ENCODE measurements at places on chromosomes 16 and 17.

DNA sequence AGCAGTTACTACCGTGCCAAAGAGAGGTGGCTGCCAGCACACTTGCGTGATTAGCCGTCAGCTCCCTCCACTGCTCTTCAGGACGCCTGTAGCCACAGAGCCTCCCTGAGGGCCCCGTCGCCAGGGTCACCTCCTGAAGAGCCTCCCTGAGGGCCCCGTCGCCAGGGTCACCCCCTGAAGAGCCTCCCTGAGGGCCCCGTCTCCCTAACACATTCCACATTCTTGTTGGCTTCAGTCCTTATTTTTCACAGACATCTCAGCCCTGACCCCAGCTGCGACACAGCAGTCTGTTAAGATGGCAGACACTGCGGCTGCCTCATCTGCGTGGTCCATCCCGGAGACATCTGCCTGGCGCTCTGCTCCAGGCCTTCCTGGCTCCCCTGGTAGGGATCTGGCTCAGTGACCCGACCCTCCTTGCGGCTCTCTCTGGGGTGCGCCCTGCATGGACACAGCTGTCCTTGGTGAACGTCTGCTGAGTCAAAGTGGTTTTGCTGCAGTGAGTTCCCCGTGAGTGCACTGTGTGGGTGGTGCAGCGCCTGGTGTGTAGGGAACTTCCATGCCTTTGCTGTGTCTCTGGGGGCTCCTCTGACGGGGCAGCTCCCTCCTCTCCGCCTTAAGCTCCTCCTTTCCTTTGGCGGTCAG is 11.4 kb downstream of the ACSF3 start:
- peak; percentile 39 for DNase-seq

DNA sequence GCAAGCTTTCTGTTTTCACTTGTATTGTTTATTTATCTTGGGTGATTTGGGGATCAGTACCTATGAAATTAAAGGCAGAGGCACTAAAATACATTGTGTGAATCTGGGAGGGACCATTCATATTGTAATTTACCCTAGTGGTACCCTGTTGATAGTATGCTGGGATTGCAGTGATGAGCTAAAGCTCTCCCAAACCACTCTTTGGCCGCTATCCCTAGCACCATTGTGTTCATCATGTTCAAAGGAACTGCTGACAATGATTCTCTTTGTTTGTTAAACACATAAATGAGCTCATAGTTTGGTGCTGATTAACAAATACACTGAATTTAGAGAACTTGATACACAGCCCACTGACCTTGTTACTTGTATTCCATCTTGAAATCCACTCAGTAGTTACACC is 1469.8 kb downstream of the CDH11 start:
- no peak for DNase-seq

- DNase-seq = no peak
These were observed 7.8 kb upstream of the KRT19 start for GRCh38 chr17:41535764-41536481.

GRCh38 chr17:77375917-77376651 is 235.3 kb downstream of the SEC14L1 start:
- DNase-seq = peak; percentile 46

DNA sequence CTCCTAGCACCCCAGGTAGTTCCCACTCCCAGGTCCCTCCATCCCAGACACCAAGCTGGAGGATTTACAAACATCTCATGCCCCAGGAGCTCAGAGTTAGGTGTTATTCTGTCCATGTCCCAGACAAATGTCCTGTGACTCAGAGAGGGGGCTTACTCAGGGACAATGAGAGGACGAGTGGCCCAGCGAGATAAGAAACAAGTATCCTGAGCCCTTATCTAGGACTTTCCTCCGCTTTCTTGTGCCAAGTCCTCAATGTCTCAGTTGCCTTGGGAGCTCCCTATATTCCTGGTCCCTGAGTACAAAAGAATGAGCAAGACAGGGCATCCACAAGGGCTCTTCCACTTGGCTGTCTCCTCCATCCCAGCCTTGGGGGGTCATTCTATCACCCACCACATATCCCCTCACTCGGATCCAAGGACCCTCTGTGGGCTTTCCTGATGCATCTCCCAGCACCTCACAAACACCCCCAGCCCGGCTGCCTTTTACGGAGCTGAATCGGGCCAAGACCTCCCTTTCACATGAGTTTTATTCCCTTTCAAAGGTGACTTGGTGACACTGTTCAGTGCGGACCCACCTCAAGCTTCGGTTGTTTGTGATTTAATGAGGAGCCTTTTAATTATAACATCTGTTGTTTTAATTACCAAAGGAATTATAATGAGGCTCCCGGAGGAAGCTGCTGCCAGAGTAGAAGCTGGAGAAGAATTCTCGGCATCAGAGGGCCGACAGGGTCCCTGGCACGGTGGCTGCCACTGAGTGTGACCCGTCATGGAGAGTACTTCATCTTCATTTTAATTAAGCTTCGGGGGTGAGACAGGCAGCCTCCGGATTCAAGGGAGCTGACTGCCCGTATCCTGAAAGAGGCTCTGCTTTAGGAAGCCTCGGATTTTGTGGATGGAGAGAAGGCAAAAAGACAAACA is 121.5 kb downstream of the WSCD1 start:
- DNase-seq = no peak

GRCh38 chr16:23944381-23944780 is 108.6 kb downstream of the PRKCB start:
- no peak for DNase-seq

GRCh38 chr17:78651554-78651953 is 74.4 kb upstream of the DNAH17 start:
- no peak for DNase-seq

- DNase-seq = no peak
These were observed 12.4 kb upstream of the CACNG4 start for GRCh38 chr17:66952031-66952524.

GRCh38 chr16:24758373-24758772 is 28.9 kb downstream of the TNRC6A start:
- no peak for DNase-seq

DNA sequence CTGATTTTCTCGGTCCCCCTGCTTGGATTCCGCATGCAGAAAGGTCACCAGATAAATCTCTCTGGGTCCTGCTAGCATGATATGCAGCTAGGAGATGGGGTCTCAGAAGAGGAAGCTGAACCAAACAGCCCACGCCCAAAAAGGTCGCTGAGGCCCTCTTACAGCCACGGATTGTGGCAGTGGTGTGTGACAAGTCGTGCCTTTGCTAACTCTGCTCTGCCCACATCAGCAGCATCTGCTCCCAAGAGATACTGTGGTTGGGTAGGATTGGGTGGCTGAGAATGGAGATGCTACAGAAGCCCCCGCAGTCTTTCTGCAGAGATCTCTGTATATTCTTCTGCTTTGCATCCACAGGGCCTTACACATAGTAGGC is 15.2 kb upstream of the SKAP1 start:
- no peak for DNase-seq

DNA sequence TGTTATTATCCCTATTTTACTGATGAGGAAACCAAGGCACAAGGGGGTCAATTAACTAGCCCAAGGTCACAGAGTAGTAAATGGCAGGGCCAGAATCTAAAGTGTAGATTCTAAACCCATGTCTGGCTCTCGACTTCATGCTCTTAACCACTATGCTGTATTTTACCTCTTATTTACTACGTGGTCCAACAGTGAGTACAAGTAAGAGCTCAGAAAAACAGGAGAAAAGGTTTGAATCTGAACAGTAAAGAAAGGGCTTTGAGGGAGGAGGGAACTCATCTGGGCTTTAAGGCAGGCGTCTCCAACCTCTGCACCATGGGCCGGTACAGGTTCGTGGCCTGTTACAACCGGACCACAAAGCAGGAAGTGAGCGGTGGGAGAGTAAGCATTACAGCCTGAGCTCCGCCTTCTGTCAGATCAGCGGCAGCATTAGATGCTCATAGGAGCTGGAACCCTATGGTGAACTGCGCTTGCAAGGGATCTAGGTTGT is 62.9 kb downstream of the SMURF2 start:
- no peak for DNase-seq

DNA sequence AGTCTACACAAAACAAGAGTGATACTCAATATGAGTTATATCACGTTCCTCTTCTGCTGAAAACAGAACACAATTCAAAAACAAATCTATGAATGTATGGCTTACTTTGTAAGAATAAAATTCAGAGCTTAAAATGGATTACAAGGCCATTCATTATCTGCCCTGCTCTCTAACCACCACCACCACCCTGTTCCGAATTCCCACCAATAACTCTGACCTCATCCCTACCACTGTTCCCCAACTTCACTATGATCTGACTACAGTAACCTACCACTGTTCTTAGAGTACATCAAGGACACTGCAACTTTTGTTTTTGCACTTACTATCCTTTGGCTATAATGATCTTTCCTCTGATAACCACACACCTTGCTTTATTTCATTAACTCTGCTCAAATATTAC is 21.3 kb downstream of the FBXL20 start:
- no peak for DNase-seq

- DNase-seq = no peak
These were observed 164.7 kb downstream of the ZNF18 start for GRCh38 chr17:11832401-11833137.

DNA sequence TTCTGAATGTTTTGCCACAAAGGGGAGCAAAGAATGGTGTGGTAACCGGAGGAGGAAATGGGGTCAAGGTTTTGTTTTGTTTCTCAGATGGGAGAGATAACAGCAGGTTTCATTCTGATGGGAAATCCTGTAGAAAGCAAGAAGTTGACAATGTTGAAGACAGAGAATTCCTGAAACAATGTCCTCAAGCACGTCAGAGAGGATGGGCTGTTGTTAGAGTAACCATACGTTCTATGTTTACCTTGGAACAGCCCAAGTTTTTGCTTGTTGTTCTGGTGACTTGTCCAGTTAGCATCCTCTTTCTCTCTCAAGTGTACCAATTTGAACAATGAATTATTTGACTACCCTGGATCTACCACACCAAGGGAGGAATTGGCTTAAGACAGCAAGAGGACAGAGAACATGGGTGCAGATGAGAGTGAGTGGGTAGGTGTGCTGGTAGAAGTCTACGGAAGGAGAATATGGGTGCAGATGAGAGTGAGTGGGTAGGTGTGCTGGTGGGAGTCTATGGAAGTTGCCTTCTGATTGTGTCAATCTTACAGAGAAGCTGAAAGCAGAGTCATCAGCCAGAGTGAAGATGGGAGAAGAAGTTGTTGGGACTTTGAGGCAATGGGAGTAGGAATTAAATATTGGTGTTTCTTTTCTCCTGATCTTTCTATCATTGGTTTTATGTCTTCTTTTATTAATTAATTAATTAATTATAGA is 14.8 kb upstream of the NSRP1 start:
- DNase-seq = no peak

DNA sequence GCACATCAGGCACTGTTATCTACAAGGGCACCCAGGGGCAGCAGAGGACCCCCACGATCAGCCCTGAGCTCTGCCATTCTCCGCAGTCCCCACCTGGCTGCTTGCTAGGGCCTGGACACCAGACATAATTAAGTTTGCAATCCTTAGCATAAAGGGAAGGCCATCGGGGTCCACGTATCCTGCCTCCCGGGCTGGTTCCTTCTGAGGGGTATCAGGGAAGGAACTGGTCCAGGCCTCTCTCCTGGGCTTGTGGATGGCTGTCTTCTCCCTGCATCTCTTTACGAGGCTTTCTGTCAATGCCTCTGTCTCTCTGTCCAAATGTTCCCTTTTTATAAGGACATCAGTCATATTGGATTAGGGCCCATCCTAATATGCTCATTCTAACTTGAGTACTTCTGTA is 77.8 kb downstream of the CYLD start:
- no peak for DNase-seq

- DNase-seq = no peak
These were observed 23.7 kb upstream of the BCO1 start for GRCh38 chr16:81214745-81215166.

DNA sequence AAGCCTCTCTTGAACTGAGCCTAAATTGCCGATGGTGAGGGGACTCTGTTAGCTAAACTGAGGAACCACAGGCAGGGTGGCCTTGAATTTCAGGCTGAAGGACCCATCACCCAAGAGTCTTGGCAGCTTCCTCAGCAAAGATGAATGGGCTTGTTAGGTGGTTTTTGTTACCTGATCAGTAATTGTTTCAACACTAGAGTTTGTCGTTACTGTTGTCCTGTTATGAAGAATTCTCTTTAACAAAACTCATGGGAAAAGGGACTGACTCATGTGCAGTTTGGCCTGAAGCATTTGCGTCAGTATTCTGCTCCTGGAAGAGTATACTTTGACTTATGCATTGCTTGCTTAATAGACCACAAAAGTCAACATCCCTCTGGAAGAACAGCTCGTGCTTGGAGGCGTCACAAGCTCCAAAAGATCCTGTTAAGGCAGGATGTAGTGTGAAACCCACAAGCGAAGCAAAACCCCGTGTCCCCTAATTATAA is 206.0 kb downstream of the IRX3 start:
- no peak for DNase-seq

DNA sequence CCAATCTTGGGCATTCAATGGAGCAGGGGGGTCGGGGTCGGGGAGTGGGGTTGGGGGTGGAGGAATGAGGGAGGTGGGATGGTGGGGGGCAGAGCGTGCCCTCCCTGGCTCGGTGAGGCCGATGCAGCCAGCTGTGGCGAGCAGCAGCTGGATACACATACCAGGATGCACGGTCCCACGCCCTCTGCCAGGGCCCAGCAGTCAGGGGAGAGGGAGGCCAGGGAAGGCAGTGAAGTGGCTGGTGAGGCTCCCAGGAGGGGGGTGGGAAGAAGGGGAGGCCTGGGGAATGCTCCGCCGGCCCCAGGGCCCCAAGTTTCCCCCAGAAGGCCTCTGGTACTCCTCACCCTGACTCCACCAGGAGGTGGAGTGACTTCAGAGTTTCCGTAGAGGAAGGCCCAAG is 77.6 kb upstream of the LHX1 start:
- DNase-seq = no peak

DNA sequence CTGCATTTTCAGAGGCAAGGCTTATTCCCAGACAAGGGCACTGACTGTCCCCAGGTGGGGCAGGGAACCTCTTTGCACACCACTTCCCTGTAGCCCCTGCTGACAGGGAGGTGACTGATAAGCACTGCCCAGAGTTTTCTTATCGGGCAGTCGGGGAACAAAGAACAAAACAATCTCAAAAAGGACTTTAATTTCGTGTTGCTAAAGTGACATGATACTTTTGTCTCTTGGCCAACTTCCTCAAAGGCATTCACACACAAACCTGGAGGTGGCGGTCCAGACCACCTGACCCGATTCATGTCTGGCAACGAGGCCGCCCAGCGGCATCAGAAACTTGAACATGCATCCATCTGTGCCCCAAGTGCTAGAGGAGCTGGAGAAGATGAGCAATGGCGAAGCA is 28.9 kb downstream of the ZDHHC7 start:
- peak; percentile 67 for DNase-seq

DNA sequence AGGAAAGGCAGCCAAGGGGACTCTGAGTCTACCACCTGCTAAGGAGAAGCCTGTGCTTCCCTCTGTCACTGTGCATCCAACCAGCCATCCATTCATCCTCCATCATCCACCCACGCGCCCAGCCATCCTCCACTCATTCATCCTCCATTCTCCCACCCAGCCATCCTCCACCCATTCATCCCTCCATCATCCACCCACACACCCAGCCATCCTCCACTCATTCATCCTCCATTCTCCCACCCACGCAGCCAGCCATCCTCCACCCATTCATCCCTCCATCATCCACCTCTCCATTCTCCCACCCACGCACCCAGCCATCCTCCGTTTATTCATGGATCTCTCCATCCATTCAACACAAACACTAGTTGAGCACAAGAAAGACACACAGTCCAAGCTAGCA is 74.1 kb downstream of the COG7 start:
- no peak for DNase-seq

- DNase-seq = peak; percentile 86
These were observed 35.5 kb downstream of the UBN1 start for GRCh38 chr16:4882633-4883285.

GRCh38 chr16:88994695-88995094 is 17.7 kb upstream of the CBFA2T3 start:
- DNase-seq = no peak

All from upper lobe of left lung (tissue), 6 donors.